ENCODE measurements at places on chromosomes 13 and 19.

DNA sequence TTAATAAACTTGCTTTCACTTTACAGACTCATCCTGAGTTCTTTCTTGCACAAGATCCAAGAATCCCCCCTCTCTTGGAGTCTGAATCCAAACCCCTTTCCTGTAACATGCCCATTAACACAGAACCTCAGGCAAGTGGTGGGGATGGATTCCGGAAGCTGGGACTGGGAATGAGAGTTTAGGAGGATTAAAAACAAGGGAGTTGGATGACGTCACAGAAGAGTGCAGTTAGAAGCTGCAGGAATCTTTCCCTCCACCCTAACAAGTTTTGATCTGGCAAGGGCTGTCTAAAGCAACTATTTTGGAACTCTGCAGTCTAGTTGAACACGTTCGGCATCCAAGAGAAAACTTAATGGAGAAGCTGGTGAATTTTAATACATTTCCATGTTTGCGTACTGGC is 48.2 kb upstream of the PEPD start:
- no peak for DNase-seq

DNA sequence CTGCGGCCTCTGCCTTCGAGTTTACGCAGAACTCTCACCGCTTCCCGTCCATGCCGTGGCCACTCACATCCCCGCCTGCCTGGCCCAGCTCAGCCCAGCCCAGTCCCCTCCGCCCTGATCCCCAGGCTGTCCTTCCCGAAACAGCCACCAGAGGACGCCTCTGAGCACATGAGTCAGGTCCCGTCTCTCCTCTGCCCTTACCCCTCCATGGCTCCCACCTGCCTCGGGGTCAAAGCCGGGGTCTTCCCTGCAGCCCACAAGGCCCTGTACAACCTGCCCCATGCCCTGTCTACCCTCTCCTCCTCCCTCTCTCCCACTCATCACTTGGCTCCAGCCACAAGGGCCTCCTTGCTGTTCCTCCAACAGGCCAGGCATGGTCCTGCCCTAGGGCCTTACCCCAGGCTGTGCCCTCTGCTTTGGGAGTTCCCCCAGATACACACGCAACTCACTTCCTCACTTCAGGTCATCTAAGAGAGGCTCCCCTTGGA is 8.1 kb upstream of the SEMA6B start:
- peak; percentile 56 for DNase-seq

DNA sequence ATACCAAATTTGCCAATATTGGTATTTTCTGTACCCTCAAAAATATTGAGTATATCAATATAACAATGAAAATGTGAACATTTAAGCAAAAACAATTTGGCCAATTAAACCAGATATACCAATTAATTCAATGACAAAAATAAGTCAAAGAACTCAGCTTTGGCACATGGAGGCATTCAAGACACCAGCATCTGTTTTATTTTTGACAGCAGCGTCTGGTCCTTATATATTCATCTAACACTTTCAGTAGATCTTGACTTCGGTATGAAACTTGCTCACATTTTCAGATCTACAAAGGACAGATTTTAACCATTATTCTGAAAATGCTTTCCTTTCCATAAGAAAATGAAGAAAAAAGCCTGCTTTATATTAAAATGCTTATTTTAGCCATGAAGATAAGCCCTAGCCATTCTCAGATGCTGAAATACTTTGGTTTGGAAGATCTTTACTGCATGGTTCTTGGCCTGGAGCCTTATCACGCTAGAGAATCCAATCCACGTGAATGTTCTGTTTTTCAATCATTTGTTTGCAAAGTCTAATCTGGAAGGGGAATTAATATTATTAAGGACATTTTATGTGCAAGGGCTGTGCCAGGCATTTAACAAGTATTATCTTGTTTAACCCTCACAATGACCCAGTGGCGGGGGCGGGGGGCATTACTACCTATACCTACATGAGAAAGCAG is 132.2 kb downstream of the DLEU7 start:
- DNase-seq = no peak

DNA sequence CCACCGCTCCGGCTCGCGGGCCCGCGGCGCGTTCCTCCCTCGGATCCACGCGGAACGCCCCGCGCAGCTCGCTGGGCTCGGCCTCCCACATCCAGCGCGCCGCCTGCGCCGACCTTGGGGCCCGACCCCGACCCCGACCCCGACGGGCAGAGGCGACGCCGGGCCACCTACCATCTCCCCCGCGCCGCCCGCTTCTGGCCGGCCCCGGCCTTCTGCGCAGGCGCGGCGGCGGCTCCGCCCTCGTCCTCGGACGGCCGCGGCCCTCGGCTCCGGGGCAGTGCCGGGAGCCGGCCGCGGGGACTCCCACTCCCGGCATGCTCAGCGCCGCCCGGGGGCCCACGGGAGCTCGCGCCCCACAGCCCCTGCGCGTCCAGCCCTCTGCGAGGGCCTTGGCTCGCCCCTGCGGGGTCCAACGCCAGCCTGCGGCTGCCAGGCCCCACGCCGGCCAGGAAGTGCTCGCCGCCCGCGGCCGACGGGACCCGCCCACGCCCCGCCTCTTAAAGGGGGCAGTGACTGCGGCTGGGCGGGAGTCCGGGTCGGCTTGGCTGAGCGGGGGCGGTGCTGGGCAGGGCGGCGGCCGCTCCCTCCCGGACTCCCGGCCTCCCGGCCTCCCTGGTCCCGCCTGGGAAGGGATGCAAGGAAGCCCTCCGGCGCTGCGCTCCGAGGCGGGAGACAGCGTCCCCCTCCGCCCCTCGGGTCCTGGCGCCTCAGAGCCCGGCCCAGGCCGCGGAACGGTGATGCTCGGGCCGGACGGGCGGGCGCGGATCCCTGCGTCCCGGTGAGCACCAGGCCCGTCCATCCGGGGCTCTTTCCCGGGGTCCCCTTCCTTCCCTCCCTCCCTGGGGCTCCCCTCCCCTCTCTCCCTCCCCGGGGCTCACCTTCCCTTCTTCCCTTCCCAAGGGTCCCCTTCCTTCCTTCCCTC is at the start of gene DCUN1D2:
Gene DCUN1D2 (minus strand): TSS at position 216 of the 922 bp plus-strand sequence. CDS start 42 bp downstream, at position 174.
- DNase-seq = peak; percentile 62

DNA sequence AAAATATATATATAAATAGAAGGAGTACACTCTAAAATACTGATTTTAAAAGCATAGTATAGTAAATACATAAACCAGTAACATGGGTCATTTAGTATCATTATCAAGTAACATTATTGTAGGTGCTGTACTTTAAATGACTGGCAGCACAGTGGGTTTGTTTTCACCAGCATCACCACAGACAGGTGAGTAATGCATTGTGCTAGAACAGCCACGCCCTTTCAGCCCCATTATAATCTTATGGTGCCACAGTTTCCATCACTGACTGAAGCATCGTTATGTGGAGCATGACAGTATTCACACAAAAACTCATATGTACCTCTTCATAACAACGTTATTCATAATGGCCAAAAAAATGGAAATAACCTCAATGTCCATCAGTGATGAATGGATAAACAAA is 88.3 kb downstream of the DHRS12 start:
- DNase-seq = no peak

GRCh38 chr13:23381866-23382265 is 51.6 kb downstream of the SACS start:
- no peak for DNase-seq

GRCh38 chr19:6997679-6998445 is 23.4 kb downstream of the MBD3L2B start:
- no peak for DNase-seq

DNA sequence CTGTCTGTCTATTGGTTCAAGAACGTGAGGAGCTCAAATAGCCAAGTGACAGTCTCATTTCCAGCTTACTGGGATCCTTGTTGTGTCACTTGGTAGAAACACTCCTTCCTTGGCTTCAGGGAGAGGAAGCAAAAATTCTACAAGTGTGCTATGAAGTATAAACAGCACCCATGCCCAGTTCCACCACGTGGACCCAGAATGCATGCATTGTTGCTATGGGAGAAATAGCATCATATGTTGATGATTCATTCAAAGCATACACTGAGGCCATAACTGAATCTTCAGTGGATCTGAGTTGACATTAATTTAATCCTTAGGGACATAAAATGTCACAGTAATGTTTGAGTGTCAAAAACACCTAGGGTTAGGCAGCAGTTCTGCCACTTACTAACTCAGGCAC is 199.0 kb upstream of the RXFP2 start:
- DNase-seq = no peak

GRCh38 chr13:36329361-36329760 is 16.8 kb downstream of the SPART start:
- DNase-seq = no peak

- DNase-seq = no peak
Measured at GRCh38 chr13:53499576-53500133, 471.0 kb downstream of the OLFM4 start.

DNA sequence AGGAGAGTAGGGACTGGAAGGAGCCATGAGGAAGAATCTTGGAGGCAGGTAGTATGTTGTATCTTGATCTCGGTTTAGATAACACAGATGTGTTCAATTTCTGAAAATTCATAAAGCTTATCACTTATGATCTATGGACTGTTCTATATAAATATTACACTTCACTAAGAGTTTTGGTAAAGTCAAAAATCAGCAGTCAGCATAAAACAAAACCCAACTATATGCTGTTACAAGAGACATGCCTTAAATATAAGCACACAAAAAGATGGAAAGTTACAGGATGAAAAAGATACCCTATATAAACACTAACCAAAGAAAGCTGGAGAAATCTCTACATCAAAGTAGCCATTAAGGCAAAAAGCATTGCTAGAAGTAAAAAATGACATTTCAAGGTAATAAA is 4.5 kb upstream of the KASH5 start:
- no peak for DNase-seq

DNA sequence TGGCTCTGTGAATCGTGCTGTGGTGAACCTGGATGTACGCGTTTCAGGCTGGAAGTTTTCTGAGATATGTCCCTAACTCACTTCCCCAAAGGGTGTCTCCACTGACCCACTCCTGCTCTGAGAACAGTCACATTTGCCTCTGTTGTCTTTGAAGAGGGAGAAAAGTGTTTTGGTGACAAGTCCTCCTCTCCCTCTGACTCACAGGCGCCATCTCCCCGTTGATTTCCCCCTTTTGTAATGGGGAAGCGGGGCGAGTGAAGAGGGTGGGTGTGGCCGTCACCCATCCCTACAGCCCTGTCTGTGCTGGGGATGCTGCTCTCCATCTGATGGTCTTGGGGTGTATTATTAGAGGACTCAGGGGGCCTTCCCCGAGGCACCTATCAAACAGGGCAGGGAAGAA is 9.6 kb downstream of the APC2 start:
- DNase-seq = no peak

DNA sequence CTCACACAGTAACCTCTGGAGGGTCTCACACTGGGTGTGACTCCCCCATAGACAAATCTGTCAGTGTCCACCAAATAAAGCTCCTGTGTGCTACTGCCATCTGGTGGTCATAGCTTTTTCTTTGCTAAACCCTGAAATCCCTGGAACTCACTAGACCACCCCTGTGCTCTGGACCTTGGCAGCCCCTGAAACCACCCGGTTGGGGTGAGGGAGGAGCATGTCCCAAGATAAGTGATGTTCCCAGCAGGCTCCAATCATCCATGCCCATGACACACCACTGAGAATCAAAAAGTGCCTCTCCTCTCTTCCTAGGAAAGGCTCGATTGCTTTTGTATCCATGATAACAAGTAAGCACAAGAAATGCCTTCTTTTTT is 6.5 kb upstream of the HSD17B14 start:
- peak; percentile 36 for DNase-seq

DNA sequence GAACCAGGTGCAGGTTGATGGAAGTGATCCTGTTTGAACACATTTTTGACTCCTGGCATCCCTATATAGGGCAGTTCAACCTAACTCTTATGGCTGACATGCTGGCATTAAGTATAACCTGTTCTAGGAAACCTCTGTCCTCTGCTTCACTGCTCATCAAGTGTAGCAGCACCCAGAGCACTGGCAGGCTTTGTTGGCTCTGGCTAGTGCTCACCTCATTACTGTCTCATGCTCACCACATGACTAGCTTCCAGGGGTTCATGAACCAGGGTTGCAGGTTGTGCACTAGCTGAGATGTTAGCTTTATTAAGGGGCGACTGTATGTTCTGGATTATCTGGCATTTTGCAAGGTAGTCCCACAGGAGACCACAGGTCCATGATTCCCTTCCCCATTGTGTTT is 63.6 kb downstream of the B3GLCT start:
- no peak for DNase-seq

DNA sequence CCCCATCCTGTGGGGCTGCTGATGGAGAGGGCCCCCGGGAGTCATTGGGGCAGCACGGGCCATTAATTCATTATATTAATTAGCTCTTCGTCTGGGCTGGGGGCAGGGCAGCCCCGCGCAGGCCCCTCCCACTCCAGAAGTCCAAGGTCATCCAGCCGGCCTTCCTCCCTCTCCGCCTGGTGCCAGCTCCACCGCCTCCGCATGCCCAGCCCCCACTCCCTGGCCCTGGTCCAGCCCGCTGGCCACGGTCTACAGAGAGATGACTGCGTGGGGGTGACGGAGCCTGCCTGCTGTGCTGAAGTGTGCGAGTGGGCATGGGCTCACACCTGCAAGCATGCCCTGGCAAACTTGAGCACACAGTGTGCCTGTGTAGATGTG is 8.8 kb downstream of the IGLON5 start:
- DNase-seq = no peak

DNA sequence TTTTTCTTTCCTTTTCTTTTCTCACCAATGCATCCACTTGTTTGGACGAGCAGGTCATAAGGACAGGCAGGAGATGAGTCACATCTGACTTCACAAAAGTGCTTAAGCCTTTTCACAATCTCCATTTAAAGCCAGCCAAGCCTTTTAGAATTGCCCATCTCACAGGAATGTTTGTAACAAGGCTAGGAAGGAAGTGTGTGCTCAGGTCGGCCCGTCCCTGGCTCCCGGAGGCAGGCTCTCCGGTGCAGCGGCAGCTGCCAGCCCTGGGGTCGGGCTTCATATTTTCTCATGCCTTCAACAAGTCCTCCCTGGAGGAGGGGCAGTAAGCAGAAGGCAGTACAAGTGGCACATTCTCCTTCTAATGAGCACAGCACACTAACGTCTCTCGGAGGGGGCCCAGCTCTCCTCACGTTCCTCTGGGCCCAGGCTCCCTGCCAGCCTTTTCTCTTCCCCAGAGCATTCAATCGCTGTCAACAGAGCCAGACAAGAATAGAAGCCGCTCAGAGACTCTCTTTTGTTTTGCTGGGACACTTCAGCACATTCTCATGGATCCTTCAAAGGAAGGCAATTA is 180.5 kb downstream of the COL4A1 start:
- DNase-seq = no peak

- peak; percentile 56 for DNase-seq
Measured at GRCh38 chr13:78603240-78603957, at the start of gene POU4F1. POU4F1 (minus strand) TSS chr13:78603552; CDS start chr13:78603326, 226 bp downstream.

- DNase-seq = no peak
Measured at GRCh38 chr13:66139701-66140100, 1090.4 kb downstream of the PCDH9 start.

- DNase-seq = no peak
Measured at GRCh38 chr13:57899096-57899495, 267.6 kb downstream of the PCDH17 start.
